Activated CD8-positive, alpha-beta memory T cell treated with anti-CD3 and anti-CD28 coated beads, Interleukin-2, amount 10 ng/mL, durations not matched to agents 7 days and 5 days (primary cell): ENCODE measurements at places on chromosomes 11 and 22.

- DNase-seq, result no peak
Observed at GRCh38 chr11:48051217-48051830, 71.0 kb downstream of the PTPRJ start.

- DNase-seq, result no peak
Observed at GRCh38 chr11:14073849-14074476, 111.4 kb downstream of the SPON1 start.

DNA sequence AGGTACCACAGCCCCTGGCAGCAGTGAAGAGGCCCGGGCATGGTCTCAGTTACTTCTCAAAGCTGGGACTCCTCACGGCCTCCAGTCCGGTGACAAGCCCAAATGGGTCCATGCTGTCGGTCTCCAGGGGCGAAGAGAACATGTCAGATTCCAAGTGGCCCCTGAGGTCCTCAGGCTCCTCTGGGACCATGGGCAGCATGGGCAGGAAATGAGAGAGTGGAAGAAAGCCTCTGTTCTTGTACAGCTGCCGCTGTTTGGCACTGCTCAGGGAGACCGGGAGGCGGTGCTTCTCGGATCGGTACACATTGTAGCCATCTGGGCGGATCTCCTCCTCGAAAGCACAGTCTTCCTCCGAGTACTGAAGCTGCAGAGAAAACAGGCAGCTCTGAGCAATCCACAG, 4.6 kb downstream of the FGF19 start:
- no peak for DNase-seq

GRCh38 chr11:79113054-79113690, 327.7 kb downstream of the TENM4 start:
- no peak for DNase-seq

- no peak for DNase-seq
Observed at GRCh38 chr11:27201454-27202302, 161.1 kb downstream of the BBOX1 start.

GRCh38 chr11:87295237-87295636, 257.5 kb downstream of the TMEM135 start:
- no peak for DNase-seq

DNA sequence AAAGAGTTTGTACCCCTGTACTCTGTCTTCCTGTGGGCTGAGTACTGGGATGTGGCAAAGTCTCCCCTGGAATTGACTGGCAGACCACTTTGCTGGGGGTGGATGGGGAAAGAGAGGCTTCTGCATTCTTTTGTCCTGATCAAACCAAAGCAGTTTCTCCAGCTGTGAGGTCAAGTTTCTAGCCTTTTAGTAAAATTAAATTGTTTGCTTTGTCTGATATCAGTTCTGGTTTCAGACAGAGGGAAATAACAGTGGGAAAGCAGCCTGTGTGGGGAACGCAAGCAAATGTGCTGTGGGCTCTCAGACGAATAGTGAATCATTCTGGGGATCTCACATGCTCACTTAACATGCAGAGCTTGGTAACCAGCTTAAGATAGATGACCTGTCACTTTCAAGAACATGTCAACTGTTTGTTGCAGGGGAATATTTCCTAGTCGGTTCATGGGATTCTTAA, 151.6 kb downstream of the FAT3 start:
- DNase-seq, result no peak

- DNase-seq, result no peak
Observed at GRCh38 chr22:38734421-38735100, 21.2 kb downstream of the SUN2 start.

DNA sequence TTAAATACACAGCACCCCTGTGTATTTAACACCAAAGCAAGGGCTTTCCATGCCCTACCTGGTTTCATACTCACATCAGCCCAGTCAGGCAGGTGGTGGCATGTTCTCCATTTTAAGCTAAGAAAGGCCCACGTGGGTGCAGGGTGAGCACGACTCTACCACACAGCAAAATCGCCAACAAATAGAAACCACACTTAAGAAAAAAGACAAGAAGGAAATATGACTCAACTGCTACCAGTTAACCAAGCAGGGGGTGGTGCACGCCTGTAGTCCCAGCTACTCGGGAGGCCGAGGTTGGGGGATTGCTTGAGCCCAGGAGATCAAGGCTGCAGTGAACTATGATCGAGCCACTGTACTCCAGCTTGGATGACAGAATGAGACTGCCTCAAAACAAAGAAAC, 35.2 kb upstream of the TFIP11 start:
- DNase-seq, result peak; percentile 73

DNA sequence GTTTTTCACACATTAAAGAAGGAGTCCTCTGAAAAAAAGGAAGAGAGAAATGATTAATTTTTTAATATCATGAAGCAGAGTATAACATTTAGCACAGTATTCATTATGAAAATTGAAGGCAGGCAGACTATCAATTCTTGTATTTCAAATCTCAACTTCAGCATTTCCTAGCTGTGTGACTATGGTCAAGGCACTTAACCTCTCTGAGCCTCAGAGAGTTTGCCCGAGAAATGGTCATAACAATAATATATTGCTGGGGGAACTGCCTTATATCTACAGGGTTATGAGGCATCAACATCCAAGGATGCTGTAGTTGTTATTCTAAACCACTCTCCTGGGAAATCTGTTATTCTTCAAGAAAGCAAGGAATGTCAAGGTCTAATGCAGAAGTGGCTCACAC, 1.1 kb downstream of the MS4A18 start:
- DNase-seq, result no peak

GRCh38 chr22:39651053-39651996, 80.8 kb downstream of the CACNA1I start:
- no peak for DNase-seq

DNA sequence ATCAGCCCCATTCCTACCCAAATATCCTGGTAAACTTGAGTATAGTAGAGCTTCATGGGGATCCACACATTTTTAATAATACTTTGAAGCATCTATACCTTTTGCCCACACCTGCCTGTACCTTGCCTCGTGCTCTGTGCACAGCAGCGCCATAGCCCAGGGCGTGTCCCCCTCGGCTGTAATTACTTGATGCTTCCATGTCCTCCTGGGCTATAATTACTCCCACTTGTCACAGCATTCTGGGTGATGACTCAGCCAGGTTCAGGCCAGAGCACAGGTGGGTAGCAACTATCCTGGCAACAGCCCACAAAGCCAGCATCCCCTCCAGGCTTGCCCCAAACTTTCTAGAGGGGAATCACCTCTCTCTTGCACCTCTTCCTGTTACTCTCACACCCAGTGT, 23.7 kb upstream of the SLC36A4 start:
- DNase-seq, result no peak

DNA sequence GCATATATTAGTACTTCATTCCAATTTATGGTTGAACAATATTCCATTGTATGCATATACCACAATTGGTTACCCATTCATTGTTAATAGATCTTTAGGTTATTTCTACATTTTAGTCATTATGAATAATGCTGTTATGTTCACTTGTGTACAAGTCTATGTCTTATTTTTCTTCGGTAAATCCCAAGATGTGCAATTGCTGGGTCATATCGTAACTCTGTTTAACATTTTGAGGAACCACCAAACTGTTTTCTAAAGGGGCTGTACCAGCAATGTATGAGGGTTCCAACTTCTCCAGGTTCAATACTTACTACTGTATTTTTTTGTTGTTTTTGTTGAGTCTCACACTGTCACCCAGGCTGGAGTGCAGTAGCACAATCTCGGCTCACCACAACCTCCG, 33.1 kb downstream of the NUP98 start:
- no peak for DNase-seq

DNA sequence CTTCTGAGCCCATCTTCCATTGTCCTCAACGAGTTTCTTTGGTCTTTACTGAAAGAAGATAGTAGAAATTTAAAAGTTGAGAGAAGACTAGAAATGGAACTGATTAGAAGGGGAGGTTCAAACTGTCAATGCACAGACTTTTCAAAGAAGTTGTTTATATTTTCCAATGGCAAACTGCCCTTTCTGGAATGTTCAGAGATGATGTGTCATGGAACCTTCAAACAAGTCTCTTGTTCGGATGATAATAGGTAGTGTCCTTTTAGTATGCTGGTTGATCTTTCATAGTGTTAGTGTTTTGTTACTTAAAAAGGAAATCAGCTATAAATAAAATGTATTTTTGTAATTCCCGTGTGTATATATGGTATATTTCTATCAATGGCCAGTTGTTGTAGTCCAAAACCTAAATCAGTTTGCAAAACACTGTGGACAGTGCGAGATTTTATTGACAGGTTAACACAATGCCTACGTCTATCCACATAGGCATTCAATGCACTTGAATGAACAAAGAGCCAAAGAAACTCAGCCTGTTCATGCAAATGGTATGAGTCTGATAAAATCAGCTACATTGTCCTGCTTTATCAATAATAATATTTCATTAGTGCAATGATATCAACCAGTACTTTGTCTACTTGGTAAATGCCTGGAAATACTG, 30.9 kb downstream of the C11orf91 start:
- DNase-seq, result no peak

GRCh38 chr11:85953491-85954143, 98.4 kb downstream of the CCDC83 start:
- DNase-seq, result no peak

- DNase-seq, result no peak
Observed at GRCh38 chr11:14544611-14545010, 24.4 kb upstream of the PSMA1 start.

DNA sequence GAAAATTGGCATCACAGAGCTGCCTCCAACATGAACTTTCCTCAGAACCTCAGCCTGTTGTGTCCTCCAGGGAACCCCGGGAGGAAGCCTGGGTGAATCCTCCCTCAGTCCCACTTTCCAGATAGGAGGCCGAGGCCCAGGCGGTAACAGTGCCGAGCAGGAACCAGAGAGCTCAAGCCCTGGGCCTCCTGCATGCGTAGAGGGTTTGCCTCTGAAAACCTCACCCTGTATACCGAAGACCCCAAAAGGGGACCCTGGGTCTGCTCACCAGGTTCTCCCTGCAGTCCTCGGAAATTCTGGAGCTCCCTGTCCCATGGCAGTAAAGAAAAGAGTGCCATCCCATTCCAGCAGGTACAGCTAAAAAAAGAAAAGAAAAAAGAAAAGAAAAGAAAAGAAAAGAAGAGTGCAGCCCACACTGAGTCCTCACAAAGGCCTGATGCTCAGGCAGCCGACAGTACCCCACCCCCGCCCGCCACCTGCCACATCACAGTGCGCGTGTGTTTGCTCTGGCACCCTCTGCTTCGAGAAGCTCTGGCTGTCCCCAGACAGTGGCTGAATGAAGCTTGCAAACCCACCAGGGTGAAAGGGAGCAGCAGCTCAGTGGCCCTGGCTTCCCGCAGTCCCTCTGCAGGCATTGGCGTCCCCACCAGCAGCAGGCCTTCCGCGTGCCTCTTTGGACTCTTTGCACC, 28.4 kb upstream of the FADD start:
- DNase-seq, result no peak

- DNase-seq, result no peak
Observed at GRCh38 chr11:83006877-83007330, 64.8 kb downstream of the RAB30 start.

DNA sequence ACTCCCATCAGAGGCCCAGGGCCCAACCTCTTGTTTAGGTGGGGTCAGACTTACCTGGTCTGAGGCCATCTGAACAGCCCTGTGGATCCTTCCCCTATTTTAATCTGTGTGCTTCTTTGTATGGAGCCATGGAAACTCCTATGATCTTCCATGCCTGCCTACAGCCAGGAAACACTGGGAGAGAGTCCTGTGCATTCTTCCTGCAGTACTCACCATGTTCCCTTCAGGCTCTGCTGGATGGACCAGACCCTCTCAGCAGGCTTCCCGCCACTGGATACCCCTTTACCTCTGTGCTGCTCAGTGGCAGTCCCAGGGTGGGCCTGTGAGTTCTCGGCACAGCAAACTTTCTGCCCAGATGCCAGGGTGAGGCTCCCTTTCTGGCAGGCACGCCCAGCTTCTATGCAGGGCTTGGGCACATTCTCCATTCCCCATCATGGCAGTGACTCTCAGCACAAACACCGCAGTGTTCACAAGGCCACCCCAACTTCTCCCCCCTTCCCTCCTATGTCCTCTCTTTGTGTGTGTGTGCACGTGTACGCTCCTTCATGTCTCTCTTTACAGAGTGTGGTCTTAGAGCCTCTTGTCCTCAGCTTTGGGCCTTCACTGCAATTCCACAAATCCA, 34.8 kb downstream of the NEU3 start:
- no peak for DNase-seq

DNA sequence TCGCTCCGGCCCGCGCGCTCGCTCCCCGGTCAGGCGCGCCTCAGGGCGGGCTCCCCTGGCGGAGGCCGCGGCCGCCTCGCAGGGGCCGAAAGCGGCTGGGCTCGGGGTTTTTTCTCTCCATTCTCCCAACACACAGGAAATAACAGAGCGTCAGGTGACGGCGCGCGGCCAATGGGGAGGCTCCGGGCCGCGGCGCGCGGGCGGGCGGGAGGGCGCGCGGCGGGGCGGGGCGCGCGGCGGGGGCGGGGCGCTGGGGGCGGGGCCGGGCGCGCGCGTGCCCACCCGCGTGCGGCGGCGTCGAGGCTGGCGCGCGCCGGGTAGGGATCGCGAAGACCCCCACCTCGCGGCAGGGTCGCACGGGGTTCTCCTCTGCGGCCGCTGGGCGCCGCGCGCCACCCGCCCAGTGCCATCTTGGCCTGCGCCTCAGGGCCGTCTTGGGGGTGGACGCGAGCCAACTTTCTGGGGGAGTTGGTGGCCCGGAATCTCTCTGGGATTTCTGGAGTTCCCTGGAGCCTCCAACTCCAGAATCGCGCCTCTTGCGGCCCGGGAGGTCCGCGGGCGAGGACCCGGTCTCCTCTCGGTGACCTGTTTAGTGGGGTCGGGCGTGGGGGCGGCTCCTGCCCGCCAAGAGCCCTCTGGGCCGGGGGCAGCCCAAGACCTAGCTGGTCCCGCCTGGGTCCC, at the start of gene TCF20:
Gene TCF20 (minus strand): TSS at position 144 of the 681 bp plus-strand sequence. CDS start 55,348 bp downstream, outside the sequence.
- DNase-seq, result peak; percentile 82

- DNase-seq, result no peak
Observed at GRCh38 chr22:32631507-32632255, 157.1 kb downstream of the FBXO7 start.

DNA sequence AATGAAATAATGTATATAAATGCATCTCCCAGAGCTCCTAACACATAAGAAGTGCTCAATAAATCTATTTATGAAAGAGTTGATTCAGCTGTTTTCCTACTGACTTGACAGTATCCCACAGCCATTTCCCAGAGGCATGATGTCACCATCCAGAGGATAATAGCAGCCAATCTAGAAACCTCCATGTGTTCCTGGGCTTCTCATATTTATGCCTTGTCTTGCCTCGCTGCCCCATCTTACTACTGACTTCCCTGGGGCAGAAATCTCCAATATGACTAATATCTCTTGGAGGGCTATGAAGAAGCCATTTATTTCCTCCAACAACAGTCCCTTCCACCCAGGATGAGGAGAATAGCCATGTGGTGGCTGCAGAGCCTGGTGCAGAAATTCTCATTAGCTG, 115.4 kb upstream of the NAV2 start:
- no peak for DNase-seq

- no peak for DNase-seq
Observed at GRCh38 chr22:31295831-31296657, 3.8 kb upstream of the PIK3IP1 start.

GRCh38 chr22:43303166-43303565, 40.0 kb downstream of the SCUBE1 start:
- no peak for DNase-seq

- DNase-seq, result peak; percentile 55
Observed at GRCh38 chr22:24803064-24803542, 2.9 kb upstream of the SGSM1 start.

- no peak for DNase-seq
Observed at GRCh38 chr11:83031127-83031526, 40.6 kb downstream of the RAB30 start.
